SK-N-SH (cell line): ENCODE measurements at places on chromosomes 1 and 21. TPM values are rescaled to one million over a fixed set of nuclear protein-coding genes. Genes with fewer than 3 reads are reported as not detected.
A peak's percentile ranks its signal among the peaks of the same experiment; 100 is the strongest.

DNA sequence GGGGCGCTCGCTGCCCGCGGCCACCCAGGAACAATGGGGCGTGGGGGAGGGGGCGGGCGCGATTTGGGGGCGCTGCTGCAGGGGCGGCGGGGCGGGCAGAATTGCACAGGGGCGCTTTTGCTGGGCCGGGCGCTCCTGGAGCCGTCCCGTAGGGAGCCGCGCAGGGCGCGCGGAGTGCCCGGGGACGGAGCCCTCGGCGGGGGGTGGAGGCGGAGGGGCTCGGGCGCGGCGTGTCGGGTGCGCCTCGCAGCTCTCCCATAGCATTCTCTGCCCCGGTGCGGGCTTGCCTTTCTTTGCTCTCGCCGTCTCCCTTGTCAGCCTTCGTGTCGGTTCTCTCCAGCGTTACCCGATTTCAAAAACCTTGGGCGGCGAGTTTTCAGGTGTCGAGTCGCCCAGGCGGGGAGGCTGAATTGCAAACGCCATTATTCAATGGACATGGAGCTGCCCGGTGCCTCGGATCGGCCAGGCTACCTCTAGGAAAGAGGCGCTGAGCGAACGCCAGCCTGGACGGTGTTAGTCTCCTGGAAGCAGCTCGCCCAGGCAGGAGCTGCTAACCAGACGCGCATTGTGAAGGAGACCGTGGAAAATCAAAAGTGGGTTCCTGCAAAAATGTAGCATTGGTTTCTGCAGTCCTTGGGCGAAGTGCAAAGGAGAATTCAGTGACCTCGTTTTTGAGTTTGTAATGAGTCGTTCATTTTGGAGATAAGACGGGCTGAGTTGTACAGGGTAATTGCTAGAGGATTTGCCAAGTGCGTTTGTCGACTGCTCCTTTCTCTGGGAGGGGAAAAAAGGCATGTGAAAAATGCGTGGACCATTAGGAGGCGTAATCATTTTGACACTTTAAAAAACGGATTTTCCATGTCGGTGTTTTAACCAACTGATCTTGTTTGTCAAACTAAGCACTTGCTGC lies 626 bp downstream of the CXADR start:
- H3K27me3 ChIP-seq: 0 out of 2 replicates have a peak, but pooled peaks cover 7% of the 10 kb centered on the region
- H3K27ac ChIP-seq: no peak overlapping the region
- H3K4me1 ChIP-seq: no peaks in the 10 kb centered on the region
- DNase-seq: peak; percentile 74
- peak overlapping the region; percentile 58 for H3K4me3 ChIP-seq

Gene DLGAP3
- polyA plus RNA-seq: 0.05 and 0.15 TPM in 2 replicates

GRCh38 chr1:221751226-221751887 lies 9.5 kb upstream of the DUSP10 start:
- no peak overlapping the region for H3K27ac ChIP-seq
- no peaks in the 10 kb centered on the region for H3K36me3 ChIP-seq
- no peak for DNase-seq
- H3K27me3 ChIP-seq: no peaks in the 10 kb centered on the region

GRCh38 chr1:210748796-210749195 lies 385.2 kb downstream of the KCNH1 start:
- no peaks in the 10 kb centered on the region for H3K27me3 ChIP-seq
- no peaks in the 10 kb centered on the region for H3K36me3 ChIP-seq
- H3K4me3 ChIP-seq: no peak overlapping the region
- no peak overlapping the region for H3K27ac ChIP-seq

Gene MAN1C1
- polyA plus RNA-seq: 0.20 and 0.26 TPM in 2 replicates

- no peaks in the 10 kb centered on the region for H3K27me3 ChIP-seq
- peaks cover 3% of the 10 kb centered on the region for H3K36me3 ChIP-seq
- DNase-seq: no peak
- peaks cover 21% of the 10 kb centered on the region for H3K4me1 ChIP-seq
- no peak overlapping the region for H3K27ac ChIP-seq
Measured at GRCh38 chr1:165629151-165629550, 1.9 kb upstream of the MGST3 start.

DNA sequence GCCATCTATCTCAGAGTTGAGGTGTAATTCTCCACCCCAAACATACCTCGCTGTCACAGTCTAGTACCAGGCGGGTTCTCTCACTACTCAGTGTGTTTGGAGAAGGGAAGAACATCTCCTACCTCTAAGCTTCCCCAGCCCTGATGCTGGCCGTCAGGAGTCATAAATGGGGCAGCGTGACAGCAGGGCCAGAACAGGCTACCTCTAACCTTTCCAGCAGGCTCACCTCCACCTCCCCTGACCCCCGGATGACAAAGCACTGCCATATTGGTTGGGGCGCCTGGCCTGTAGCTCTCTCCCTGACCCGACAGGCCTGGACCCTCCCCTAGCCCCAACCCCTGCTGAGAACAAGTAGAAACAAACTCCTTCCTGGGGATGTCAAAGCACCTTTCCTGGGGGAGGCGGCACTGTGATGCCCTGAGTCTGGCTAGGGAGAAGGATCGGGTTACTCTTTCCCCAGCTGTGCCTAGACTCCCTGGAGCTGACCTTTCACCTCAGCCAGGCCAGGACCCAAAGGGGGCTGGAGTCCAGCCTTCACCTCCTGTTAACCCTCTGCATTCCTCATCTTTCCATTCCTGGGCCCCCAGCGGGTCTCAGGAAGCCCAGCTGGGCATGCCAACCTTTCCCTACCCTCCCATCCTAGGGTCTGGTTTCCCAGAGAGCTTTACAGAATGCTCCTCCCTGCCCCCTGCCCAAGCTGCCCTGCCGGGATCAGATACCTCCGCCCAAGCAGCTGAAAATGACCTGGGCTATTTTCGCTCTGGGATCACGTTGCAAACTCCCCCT lies 34.2 kb downstream of the AHDC1 start:
- H3K4me1 ChIP-seq: peaks cover 76% of the 10 kb centered on the region; the same call in 1 of the 2 replicates
- DNase-seq: no peak
- no peaks in the 10 kb centered on the region for H3K27me3 ChIP-seq
- H3K36me3 ChIP-seq: no peaks in the 10 kb centered on the region

- H3K4me1 ChIP-seq: peaks cover 22% of the 10 kb centered on the region; the same call in 1 of the 2 replicates
- DNase-seq: no peak
- peak overlapping the region; percentile 96 for H3K4me3 ChIP-seq
- no peaks in the 10 kb centered on the region for H3K27me3 ChIP-seq
Measured at GRCh38 chr1:202806845-202807450, 1.3 kb downstream of the KDM5B start.

DNA sequence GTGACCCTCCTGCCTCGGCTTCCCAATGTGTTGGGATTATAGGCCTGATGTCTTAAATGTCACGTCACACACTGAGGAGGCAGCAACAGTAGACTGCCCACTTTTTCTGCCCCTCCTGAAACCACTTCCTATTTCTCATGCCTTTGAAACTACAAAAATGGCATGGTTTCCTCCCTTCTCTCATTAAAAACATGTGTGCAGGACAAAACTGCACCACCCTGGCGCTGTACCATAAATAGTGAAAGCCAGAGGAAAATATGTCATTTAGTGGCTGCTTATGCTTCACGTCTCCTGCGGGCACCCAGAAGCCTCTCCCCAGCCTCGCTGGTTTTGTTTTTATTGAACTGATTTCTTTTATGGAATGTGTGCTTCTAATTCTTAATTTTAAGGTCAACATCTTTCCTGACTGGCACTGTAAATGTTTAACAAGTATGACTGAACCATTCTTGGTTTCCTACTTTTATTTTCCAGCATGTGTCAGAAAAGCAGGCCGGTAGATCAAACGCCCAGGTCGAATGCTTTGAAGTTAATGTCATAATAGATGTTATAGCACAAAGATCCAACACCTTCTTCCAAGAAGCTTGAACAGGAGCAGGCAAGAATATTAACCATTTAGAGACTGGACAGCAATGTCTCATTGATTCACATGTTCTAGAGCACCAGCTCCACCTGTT lies 59.6 kb upstream of the C1orf87 start:
- peak overlapping the region; percentile 32 for H3K4me3 ChIP-seq
- H3K27me3 ChIP-seq: no peaks in the 10 kb centered on the region
- H3K36me3 ChIP-seq: no peaks in the 10 kb centered on the region
- peak overlapping the region; percentile 92 for H3K27ac ChIP-seq
- DNase-seq: peak; percentile 3
- H3K4me1 ChIP-seq: peaks cover 6% of the 10 kb centered on the region

GRCh38 chr1:168520832-168521231 lies 23.0 kb downstream of the XCL2 start:
- H3K36me3 ChIP-seq: no peaks in the 10 kb centered on the region
- no peak overlapping the region for H3K27ac ChIP-seq
- DNase-seq: no peak
- H3K4me1 ChIP-seq: no peaks in the 10 kb centered on the region

DNA sequence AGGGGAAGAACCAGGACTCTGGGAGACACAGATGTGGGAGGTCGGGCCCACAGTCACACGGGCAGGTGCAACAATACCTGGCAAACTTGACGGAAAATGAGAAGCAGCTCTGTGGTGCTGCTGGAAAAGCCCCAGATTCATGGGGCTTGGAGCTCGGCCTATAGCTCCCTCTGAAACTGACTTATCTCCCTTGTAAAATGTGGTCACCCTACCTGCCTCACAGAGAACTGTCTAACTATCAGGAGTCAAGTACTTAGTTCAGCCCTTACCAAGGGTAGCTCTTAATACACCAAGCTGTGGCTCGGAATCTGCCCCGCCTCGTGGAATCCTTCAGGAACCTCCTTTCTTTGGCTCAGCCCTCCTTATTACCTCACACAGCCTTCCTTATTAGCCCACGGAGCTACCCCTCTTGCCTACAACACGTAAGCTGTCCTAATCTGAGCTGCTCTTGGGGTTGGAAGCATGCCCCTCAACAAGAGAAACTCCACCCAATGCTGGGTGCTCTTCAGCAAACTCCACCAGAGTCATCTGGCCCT lies 68.9 kb downstream of the MRPL37 start:
- H3K27ac ChIP-seq: no peak overlapping the region
- no peaks in the 10 kb centered on the region for H3K27me3 ChIP-seq
- no peak for DNase-seq
- no peak overlapping the region for H3K4me3 ChIP-seq
- H3K36me3 ChIP-seq: no peaks in the 10 kb centered on the region
- H3K4me1 ChIP-seq: no peaks in the 10 kb centered on the region; the same call in 1 of the 2 replicates

DNA sequence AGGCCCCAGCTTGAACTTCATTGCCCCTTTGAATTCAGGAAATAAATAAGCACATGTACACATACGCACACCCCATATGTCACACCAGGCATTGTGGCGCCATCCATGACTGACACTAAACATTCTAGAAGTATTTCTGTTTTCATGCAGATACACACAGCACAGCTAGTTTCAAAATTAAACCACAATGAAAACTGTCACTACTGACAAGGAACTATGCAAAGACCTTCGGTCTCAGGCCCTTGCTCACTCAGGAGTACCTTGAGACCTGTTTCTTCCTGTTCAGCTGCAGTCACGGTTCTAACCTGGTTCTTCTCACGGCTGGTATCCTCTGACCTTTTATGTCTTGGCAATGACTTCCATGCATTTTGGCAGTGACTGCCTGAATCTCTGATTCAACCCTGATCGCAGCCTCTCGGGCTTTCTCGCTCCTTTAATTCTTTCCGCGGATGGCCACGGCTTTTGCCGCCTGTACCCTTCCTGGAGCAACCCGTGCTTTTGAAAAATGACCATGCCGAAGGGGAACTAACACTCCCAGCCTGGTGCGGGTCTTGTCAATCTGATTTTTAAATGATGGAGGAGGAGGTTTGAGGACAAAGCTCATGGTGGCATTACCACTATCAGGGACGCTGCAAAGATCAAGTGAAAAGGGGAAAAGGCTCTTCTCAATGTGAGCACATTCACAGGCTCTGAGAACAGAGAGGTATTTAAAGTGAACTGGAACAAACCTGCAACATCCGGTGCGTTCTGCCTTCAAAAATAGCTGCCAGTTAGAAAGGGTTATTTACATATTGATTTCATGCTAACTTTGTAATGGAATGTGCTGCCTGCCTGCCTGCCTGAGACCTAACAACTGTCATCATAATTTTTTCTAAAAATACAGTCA lies 384.6 kb downstream of the RRAGC start:
- H3K4me3 ChIP-seq: no peak overlapping the region
- H3K36me3 ChIP-seq: no peaks in the 10 kb centered on the region
- H3K27me3 ChIP-seq: peaks cover 18% of the 10 kb centered on the region; the same call in 1 of the 2 replicates
- no peak for DNase-seq

- H3K4me1 ChIP-seq: no peaks in the 10 kb centered on the region
- peak; percentile 45 for DNase-seq
- no peak overlapping the region for H3K4me3 ChIP-seq
Measured at GRCh38 chr1:207084701-207085180, 3.9 kb upstream of the C4BPB start.

Gene OR2M3
- not detected in 2 replicates for polyA plus RNA-seq

- no peak overlapping the region for H3K4me3 ChIP-seq
- H3K36me3 ChIP-seq: no peaks in the 10 kb centered on the region
- no peaks in the 10 kb centered on the region for H3K27me3 ChIP-seq
- no peak for DNase-seq
- H3K27ac ChIP-seq: peak overlapping the region; percentile 82
Measured at GRCh38 chr1:19009126-19009881, 52.8 kb upstream of the IFFO2 start.

Gene TTC24
- not detected in 2 replicates for polyA plus RNA-seq

- no peak for DNase-seq
- no peaks in the 10 kb centered on the region; the same call in 1 of the 2 replicates for H3K4me1 ChIP-seq
- no peaks in the 10 kb centered on the region for H3K27me3 ChIP-seq
- no peak overlapping the region for H3K4me3 ChIP-seq
- H3K27ac ChIP-seq: peak overlapping the region; percentile 52; the same call in 1 of the 2 replicates
Measured at GRCh38 chr1:15938628-15939161, 37.2 kb downstream of the ZBTB17 start.

- peaks cover 45% of the 10 kb centered on the region for H3K27me3 ChIP-seq
- H3K36me3 ChIP-seq: no peaks in the 10 kb centered on the region
- H3K4me1 ChIP-seq: no peaks in the 10 kb centered on the region
- no peak for DNase-seq
- no peak overlapping the region for H3K4me3 ChIP-seq
Measured at GRCh38 chr1:169683661-169684060, 27.8 kb downstream of the SELL start.

DNA sequence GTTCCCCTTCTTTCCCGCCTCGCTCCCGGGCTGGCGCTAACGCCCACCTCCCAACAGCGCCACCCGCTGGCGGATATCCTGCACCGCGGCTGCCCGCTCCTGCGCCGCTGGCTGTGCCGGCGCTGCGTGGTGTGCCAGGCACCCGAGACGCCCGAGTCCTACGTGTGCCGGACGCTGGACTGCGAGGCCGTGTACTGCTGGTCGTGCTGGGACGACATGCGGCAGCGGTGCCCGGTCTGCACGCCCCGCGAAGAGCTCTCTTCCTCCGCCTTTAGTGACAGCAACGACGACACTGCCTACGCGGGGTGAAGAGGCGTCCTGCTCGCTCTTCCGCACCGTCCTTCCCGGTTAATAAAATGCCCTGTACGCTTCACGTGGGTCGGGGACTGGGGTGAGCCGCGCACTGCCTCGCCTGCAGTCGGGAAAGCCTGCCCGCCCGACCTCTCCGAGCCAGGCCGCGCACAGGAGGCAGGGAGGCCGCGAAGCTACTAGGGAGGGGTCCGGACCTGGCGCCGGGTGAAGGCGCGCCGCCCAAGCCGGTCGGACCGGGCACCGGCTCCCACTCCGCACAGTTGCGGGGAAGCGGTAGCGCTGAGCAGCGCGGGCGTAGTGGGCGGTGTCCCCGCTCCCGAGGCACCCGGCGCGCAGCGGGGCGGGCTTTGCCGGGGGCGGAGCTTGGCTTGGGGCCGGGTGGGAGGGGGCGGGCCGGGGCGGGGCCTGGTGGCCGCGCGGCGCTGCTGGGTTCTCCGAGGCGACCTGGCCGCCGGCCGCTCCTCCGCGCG lies at the start of gene ADAM15:
ADAM15 (plus strand) TSS at position 757 of the 782 bp plus-strand sequence. CDS start 71 bp downstream, outside the sequence.
- peaks cover 7% of the 10 kb centered on the region for H3K4me1 ChIP-seq
- no peaks in the 10 kb centered on the region for H3K27me3 ChIP-seq
- DNase-seq: peak; percentile 99
- H3K36me3 ChIP-seq: peaks cover 13% of the 10 kb centered on the region; the same call in 1 of the 2 replicates
- H3K4me3 ChIP-seq: peak within 1 kb of the TSS; percentile 98
